Stimulated activated effector memory CD8-positive, alpha-beta T cell treated with anti-CD3 and anti-CD28 coated beads, Interleukin-12 subunit alpha, Interleukin-12 subunit beta, amount 100 ng/mL, for 72 hours (primary cell): ENCODE measurements at places on chromosomes 2 and 18.

DNA sequence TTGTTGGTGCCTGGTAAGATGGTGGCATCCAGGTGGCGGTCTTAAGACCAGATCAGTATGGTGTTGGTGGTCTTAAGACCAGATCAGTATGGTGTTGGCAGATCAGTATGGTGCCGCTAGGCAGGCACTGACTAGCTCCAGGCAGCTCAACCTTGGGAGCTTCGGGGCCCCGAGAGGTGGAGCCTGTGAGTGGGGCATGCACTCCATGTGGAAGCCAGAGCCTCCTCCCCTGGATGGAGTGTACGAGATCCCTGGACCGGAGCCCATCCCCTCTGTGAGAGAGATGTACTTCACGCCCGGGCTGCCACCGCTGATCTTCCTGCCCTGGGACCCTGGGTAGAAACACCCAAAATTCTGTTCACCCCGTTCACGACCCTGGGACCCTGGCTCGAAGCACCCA lies 19.0 kb downstream of the MALT1 start:
- DNase-seq: no peak

GRCh38 chr2:178173657-178174056 lies 20.7 kb upstream of the OSBPL6 start:
- no peak for DNase-seq

DNA sequence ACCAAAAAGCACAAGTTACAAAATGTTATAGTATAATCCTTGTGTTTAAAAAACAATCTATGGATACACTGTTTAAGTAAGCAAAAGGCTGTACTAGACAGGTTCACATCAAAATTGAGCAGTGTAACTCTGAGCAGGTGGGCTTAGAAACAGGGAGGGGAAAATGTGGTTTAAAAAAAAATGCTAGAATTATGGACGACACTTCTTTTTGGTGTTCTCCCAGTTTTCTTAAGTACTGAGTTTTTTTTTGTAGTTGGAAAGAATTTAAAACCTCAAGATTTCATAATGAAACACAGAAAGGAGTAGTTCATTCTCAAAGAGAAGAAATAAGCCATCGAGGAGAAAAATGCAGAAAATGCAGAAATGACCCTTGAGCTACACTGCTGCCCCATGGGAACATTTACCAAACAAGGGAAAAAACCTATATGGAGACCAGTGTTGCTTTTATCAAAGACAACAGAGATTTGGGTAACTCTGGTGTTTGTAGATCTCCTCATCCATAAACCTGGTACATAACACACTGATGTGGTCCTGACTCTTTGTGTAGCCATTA lies 100.7 kb downstream of the MYO5B start:
- DNase-seq: no peak

- no peak for DNase-seq
Observed at GRCh38 chr2:54604871-54605270, 118.6 kb upstream of the EML6 start.

GRCh38 chr2:215652388-215652787 lies 216.5 kb upstream of the FN1 start:
- DNase-seq: no peak

- DNase-seq: no peak
Observed at GRCh38 chr2:118861242-118861641, 13.8 kb upstream of the EN1 start.

GRCh38 chr2:41087946-41088345 lies 636.1 kb upstream of the SLC8A1 start:
- no peak for DNase-seq

DNA sequence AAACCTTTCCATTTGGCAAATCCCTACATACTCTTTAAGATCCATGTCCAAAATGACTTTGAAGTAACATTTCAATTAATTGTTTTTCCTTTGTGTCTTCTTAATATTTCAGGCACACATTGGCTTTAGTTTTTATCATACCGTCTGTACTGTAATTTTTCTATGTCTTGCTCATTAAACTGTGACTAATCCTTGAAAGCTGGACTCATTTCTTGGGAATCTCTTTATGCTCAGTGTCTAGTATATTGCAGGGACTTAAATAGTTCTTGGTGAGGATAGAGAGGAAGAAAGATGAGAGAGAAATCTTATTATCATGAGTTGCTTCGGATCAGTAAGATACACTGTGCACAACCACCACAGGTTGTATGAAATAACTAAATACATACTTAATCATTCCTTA lies 448.3 kb upstream of the ST6GAL2 start:
- DNase-seq: no peak

- DNase-seq: no peak
Observed at GRCh38 chr2:85324639-85325465, 2.9 kb downstream of the TGOLN2 start.

DNA sequence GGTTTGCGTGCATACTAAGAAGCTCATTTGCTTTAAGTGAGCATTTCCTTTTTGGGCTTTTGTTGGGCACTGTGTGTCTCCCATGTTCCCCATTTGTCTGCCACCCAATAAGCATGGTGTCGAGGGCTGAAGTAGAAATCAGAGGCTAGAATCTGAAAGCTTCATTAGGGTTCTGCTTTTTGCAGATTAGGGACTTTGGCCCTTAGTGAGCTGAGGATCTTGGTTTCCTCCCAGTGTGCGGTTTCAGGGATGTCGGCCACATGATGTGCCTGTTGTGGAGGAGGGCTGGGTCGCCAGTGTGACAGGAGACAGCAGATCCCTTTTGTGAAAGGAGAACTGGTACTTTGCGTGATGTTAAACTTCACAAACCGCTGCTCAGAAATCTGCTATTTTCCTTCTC lies 41.1 kb downstream of the PLEKHB2 start:
- no peak for DNase-seq

DNA sequence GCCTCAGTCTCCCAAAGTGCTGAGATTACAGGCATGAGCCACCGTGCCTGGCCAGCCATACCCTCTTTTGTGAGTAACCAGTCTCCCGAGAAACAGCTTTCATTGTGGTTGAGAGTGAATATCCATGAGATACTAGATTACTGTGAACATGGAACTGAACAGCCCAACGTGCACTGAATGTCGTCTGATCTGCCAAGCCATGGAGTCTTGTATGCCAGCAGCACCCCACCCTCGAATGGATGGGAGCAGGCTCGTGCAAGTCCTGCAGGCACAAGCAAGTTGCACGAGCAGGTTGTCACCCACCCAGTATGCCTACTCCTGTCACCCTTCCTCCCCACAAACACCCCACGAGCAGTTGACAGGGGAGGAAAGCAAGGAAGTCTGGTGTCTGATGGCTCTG lies 36.5 kb upstream of the TFCP2L1 start:
- no peak for DNase-seq

DNA sequence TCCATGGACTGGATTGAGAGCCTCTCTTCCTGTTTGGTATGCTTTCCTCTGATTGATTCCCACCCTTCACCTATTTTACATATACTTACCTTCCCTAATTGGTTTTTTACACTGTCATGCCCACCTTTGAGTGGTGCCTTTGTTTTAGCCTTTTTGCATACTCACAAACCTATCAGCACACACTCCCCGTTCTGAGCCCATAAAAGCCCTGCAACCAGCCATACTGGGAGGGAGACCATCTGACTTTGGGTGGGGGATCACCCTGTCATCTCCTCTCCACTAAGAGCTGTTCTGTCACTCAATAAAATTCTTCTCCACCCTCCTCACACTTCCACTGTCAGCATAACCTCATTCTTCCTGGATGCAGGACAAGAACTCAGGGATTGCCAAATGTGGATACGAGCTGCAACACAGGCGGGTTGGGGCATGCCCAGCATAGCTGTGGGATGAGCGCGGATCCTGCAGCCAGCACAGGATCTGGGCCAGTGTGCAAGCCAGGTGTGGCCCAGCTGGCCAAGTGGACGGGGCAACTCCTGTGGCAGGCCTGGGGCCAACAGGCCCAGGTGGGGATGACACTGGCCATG lies 9.4 kb upstream of the MOB1A start:
- DNase-seq: no peak

- no peak for DNase-seq
Observed at GRCh38 chr18:55031164-55031563, 71.9 kb upstream of the CCDC68 start.

GRCh38 chr2:54628418-54628817 lies 95.0 kb upstream of the EML6 start:
- DNase-seq: no peak

DNA sequence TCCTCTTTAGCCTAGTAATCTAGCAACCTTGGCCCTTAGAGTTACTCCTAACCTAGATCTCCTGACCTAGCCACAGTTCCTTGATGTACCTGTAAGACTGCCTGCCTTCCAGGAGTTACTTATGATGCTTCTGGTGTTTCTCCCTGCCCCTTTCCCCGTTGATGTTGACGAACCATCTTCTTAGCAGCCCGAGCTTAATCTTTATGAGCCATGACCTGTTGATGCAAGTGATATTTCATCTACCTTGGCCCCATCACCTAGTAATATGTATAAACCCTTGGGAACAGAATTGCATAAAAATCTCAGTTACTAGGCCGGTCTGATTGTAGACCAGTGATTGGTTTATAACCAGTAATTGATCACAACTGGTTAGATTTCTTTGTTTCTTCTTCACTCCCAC lies 2.7 kb downstream of the IMPACT start:
- DNase-seq: no peak

DNA sequence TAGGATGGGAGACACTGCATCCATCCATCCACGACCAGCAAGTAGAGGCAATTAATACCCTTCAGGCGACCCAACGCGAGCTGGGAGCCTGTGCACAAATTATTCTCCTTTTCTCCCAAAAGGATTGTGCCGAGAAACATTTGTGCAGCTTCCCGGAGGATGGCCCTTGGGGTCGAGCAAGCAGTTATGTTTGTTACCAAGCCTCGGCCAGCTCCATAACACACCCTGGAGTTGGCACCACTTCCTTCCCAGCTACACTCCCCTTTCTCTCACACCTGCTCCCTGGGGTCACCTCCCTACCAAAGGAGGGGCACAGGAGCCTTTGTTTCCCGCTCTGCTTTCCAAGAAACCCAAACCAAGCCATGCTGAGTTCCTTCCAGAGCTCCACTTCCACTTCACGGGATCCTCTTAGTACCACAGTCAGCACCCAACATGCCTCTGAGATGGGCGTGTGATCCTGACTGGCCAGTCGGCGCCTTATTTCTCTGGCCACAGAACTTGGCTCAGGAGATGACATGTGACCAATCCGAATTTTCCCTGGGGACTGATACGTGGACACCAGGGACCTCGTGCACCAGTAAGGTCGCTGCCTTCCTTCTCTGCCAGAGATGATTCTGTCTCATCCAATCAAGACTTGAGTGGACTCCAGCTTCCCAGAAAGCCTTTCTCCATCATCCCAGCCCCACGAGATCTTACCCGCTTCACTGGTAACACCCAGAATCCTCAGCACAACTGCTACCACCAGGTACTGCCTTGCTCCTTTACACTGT lies 28.5 kb downstream of the GPR55 start:
- no peak for DNase-seq

GRCh38 chr2:19362755-19363473 lies 4.5 kb upstream of the OSR1 start:
- no peak for DNase-seq

DNA sequence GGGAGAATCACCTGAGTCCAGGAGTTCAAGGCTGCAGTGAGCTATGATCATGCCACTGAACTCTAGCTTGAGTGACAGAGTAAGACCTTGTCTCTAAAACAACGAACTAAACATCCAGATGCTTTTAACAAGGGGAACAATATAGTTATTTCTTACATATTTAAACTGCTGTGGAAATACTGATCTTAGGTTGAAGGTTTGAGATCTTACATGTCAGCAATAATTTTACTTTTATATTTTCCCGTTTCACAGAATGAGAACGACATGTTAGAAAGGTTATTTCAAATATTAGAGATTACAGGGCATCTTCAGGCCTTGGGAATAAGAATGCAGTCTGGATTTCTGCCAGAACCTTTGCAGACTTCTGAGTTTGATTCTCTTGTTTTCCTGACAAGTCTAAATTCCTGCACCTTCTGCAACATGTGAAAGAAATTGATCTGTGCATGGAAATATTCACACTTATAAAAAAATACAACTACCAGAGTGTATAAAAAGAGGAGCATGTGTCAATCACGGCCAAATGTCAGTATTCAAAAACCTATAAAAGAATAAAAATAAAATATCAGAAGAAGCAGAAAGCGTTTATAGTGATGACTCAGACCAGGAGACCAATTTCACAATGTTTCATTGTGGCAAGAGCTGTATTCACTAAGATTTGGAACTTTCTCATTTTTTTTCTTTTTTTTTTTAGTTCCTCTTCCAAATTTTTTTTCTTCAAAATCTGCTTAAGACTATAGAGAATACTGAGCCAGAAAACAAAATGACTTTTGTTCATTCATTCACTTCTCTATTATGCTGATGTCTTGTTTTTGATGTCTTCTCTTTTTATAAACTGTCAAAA lies 29.6 kb downstream of the COLEC12 start:
- DNase-seq: no peak

GRCh38 chr2:1476617-1477195 lies 63.4 kb downstream of the TPO start:
- no peak for DNase-seq

DNA sequence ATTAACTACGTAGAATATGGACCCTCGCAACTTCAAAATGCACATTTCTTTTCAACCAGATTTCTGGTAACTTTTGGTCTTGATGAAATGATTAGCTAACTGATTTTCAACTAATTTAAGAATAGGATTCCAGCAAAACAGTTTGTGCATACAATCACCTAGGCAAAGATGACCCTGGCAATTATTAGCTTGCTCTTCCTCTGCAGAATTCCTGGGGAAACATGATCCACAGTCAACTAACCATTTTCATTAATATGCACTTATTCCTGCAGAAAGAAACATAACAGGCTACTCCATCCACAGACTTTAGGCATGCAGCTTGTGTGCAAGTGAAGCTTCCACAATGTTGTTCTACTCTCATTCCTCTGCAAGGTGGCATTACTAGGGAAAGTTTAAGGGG lies 1150.8 kb upstream of the FANCL start:
- no peak for DNase-seq

DNA sequence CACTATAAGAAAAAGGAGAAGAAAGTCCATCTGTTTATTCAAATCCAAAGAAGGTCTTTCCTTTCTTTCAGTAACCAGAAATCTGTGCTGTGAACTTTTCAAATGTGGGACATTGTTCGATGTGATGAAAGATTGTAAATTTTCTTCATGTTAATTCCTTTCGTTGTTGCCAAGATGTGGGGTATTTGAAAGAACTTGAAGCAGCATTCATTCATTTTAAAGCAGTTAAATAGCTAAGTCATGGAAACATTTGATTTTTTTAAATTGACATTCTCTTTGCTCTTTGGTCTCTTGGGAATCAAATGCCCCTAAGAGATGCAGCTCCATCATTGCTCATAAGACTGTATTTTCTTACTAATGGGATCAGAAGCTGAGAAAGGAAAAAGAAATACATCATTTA lies 93.7 kb upstream of the EHBP1 start:
- no peak for DNase-seq

DNA sequence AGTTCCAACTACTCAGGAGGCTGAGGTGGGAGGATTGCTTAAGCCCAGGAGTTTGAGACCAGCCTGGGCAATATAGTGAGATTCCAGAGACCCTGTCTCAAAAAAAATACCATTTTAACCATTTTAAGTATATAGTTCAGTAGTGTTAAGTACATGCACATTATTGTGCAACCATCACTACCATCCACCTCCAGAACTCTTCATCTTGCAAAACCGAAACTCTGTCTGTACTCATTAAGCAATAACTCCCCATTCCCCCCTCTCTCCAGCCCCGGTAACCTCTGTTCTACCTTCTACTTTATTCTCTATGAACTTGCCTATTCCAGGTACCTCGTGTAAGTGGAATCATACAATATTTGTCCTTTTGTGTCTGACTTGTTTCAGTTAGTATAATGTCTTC lies 86.4 kb downstream of the GFPT1 start:
- no peak for DNase-seq

GRCh38 chr2:53985646-53986045 lies 14.9 kb upstream of the PSME4 start:
- no peak for DNase-seq
